Activated CD8-positive, alpha-beta memory T cell treated with anti-CD3 and anti-CD28 coated beads, Interleukin-2, amount 10 ng/mL, durations not matched to agents 7 days and 5 days (primary cell): ENCODE measurements at places on chromosomes 2 and 18.
A peak's percentile ranks its signal among the peaks of the same experiment; 100 is the strongest.

- DNase-seq = peak; percentile 23
Measured at GRCh38 chr2:109341355-109342255, 212.6 kb downstream of the SH3RF3 start.

DNA sequence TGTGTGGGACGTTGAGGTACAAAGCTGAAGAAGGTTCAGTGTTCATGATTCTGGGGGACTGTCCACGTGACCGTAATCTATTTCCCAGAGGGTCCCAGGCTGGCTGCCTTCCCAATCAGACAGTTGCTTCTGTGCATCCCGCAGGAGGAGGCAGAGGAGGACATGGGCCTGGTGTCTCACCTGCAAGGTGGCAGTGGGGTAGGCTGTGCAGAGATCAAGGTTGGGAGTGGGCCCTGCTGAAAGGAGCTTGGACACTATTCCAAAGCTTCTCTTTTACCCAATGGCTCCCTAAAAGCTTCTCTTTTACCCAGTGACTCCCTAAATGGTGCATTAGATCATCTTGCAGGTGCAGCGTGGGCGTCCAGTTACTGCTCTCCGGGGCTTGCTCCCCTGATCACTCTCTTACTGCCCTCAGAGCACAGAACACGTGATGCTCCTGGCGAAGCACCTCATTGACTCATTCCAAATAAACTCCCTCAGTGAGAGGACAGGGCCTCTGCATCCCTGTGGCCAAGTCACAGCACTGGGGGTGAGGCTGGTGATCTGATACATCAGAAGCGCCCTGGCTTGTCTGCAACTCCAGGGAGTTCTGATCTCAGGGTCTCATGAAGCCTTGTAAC is 41.5 kb downstream of the RNF144A start:
- DNase-seq = peak; percentile 28

- DNase-seq = no peak
Measured at GRCh38 chr2:227228061-227228667, 63.7 kb downstream of the COL4A3 start.

- no peak for DNase-seq
Measured at GRCh38 chr18:25503567-25504081, 151.7 kb upstream of the ZNF521 start.

DNA sequence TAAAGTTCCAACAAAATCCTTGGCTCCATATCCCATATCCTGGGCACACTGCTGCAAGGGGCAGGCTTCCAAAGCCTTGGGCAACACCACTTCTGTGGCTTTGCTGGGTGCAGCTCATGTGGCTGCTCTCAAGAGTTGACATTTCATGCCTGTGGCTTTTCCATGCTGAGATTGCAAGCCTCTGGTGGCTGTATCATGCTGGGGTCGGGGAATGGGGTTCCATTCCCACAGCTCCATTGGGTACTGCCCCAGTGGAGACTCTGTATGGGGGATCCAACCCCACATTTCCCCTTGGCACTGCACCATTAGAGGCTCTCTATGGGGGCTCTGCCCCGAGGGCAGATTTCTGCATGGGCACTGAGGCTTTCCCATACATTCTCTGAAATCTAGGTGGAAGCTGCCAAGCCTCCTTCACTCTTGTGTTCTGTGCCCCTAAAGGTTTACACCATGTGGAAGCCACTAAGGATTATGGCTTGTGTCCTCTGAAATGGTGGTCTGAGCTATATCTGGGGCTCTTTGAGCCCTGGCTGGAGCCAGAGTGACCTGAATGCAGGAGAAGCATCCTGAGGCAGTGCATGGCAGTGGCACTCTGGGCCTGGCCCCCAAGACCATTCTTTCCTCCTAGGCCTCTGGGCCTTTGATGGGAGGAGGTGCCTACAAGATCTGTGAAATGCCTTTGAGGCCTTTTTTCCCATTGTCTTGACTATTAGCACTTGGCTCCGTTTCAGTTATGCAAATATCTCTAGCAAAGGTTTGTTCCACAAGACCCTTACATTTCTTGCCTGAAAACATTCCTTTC is 107.9 kb downstream of the PTGR3 start:
- DNase-seq = no peak

DNA sequence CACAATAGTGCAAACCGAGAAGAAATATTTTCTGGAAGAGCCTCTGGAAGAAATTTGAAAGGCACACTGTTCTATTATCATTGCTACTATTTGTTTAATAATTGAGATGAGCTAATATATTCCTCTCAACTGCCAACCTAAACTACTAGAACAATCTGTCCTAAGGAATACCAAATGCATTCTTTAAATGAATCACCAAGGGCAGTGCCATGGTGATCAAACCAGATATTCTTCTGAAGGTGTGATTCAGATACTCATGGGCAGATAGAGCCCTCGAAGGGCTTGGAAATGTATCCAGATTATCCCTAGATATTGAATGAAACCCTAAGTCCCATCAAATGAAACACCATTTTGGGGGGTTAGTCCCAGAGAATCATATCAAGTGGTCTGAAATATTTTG is 76.6 kb downstream of the FIGN start:
- DNase-seq = no peak

DNA sequence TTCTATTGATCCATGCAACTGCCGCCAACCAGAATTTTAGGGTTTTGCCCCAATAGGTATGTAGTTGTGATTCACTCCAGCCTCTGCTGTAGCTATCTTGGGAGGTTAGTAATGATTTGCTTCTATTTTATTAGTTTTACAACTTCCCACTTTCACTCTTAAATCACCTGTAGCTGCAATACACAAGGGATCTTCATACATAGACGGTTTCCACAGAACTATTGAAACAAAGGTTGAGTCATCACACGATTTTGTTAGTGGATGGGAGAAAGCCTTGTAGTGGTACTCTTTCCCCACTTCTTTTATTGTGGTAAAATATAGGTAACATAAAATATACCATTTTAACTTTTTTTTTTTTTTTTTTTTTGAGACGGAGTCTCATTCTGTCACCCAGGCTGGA is 104.2 kb upstream of the SPRED2 start:
- DNase-seq = no peak

DNA sequence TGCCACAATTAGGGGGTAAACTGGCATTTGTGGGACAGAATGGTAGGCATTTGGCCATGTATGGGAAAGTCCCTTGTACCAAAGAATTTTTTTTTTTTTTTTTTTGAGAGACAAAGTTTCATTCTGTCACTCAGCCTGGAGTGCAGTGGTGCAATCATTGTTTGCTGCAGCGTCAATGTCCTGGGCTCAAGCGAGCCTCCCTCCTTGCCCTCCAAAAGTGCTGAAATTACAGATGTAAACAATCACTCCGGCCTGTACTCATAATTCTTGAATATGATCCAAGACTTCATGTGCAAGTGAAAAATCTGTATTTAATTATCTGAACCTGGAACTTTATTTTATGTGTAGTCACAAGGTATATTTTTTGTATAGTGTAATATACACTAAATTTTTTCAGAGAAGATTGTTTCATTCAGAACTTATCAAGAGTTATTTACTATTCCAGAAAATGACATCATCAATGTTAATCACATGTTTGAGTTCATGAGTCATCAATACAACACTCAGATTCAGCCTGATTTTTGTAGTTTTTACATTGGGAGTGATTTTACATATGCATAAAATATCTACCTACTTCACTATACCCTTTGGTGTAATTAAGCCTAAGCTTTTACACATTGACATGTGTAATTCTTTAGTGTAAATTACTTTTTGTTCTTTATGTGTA is 138.7 kb upstream of the L3MBTL4 start:
- DNase-seq = no peak

DNA sequence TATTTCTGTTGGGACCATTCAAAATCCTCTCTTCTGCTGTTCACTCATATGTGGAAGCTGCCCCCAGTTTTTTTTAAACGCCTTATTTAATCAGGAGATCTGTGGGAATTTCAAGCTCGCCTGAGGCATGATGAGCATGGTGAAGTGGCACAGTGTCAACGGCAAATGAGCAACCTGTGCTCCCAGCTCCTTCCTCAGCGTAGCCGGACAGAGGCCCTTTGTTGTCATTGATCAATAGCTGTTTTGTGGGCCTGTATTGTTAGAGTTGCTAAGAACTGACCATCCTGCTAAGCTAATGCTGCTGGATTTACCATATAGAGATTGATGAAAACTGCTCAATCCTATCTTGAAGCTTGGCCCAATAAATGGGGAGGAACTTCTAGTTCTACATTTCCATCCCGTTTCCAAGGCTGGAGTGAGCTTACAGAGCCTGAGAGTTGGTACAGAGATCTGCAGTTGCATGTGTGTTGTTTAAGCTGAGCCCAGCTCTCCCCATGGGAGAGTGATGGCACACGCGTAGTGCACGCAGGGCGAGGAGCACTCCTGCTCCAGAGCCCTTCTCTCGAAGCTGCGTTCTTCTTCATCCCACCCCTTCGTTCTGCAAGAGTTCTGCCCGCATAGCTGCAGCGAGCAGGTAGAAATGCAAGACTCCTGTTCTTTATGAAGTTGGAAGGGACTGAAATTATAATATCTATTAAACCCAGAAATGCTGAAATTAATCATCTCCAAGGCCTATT is 108.8 kb downstream of the RTN4 start:
- no peak for DNase-seq

GRCh38 chr2:127149384-127149783 is 42.4 kb upstream of the BIN1 start:
- DNase-seq = no peak
